MCF 10A (cell line): ENCODE measurements at places on chromosomes 5 and 9. TPM values are rescaled to one million over a fixed set of nuclear protein-coding genes. Genes with fewer than 3 reads are reported as not detected.

The CCNJL gene
- total RNA-seq, result 3.5 and 3.6 TPM in 2 replicates

The SPINK4 gene
- total RNA-seq, result not detected in 2 replicates

The CREBRF gene
- total RNA-seq, result 16.2 and 22.7 TPM in 2 replicates

The TMC1 gene
- not detected in 2 replicates for total RNA-seq

The PCDHGA11 gene
- 0.30 and 0.76 TPM in 2 replicates for total RNA-seq

The PDE6A gene
- total RNA-seq, result 0.22 and 0.42 TPM in 2 replicates

The GABRA6 gene
- not detected in 2 replicates for total RNA-seq

The SLC6A3 gene
- total RNA-seq, result not detected in 2 replicates

The PSMB7 gene
- 264 and 352 TPM in 2 replicates for total RNA-seq

The UHRF2 gene
- total RNA-seq, result 54.6 and 58.3 TPM in 2 replicates

The CARD9 gene
- total RNA-seq, result 0.33 and 0.69 TPM in 2 replicates

The GPR107 gene
- total RNA-seq, result 32.9 and 41.8 TPM in 2 replicates

The TRIP13 gene
- 13.7 and 21.4 TPM in 2 replicates for total RNA-seq

The C9 gene
- not detected in 2 replicates for total RNA-seq

The SPINK7 gene
- not detected in 2 replicates for total RNA-seq
